H9 (cell line): ENCODE measurements at places on chromosomes 5 and 9. TPM values are rescaled to one million over a fixed set of nuclear protein-coding genes. Genes with fewer than 3 reads are reported as not detected.

Gene NMUR2
- 0.11 TPM in 1 of 2 replicates, not detected in the other for total RNA-seq

Gene LCN15
- total RNA-seq, result 0.61 TPM in 1 of 2 replicates, not detected in the other

Gene SLC31A2
- total RNA-seq, result 1.0 and 1.3 TPM in 2 replicates

Gene CEL
- 3.6 and 4.0 TPM in 2 replicates for total RNA-seq

Gene ZNF462
- total RNA-seq, result 159 and 164 TPM in 2 replicates

Gene CA9
- 0.94 and 1.9 TPM in 2 replicates for total RNA-seq

Gene SPATA31C1
- total RNA-seq, result 0.15 TPM in 2 replicates

GRCh38 chr9:112194969-112195431 is 19.9 kb upstream of the SUSD1 start:
- no peak for DNase-seq
- H3K4me1 ChIP-seq, result peaks cover 3% of the 10 kb centered on the region; the same call in 1 of the 2 replicates
- no peak overlapping the region for H3K27ac ChIP-seq
- no peak overlapping the region for H3K4me3 ChIP-seq
- peaks cover 6% of the 10 kb centered on the region; the same call in 1 of the 2 replicates for H3K36me3 ChIP-seq

DNA sequence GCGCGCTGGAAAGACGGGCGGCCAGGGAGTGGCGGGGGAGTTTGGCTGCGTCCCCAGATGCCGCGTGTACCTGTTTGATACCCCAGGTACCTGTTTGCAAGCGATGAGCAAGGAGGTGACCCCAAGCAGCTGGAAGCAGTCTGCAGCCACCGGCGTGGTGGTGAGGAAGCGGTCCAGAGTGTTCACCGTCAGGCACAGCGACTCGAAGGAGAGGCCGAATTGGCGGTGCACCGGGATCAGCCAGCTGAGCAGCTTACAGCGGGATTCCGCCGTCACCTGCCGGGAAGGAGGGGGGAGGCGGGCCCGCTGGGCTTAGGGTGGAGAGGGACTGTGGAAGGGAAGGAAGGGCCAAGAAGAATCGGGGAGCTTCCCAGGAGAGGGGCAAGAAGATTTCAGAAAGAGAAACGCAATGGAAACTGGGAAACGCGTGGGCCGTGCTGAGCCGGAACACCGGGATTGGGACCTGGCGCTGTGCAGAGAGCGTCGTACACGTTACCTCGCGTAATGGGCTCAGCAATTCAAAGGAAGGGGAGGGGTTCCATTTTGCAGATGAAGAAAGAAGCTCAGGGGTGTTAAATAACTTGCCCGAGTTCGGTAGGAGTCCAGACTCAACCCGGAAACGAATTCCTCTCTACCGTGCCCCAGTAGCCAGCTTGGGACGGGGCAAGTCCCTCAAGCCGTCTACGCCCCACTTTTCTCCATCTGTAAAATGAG is 980 bp downstream of the CCNO start:
- peak overlapping the region; percentile 92 for H3K4me3 ChIP-seq
- H3K27me3 ChIP-seq, result peaks cover 74% of the 10 kb centered on the region
- H3K27ac ChIP-seq, result no peak overlapping the region

DNA sequence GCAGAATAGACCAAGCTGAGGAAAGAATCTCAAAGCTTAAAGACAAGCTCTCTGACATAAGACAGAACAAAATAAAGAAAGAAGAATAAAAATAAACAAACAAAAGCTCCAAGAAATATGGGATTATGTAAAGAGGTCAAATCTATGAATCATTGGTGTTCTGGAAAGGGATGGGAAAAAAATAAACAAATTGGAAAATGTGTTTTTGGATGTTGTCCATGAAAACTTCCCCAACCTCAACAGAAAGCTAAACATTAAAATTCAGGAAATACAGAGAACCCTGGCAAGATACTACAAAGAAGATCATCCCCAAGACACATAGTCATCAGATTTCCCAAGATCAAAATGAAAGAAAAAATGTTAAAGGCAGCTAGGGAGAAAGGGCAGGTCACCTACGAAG is 662.0 kb upstream of the CDH18 start:
- no peaks in the 10 kb centered on the region for H3K4me1 ChIP-seq
- no peak overlapping the region for H3K27ac ChIP-seq
- no peaks in the 10 kb centered on the region for H3K36me3 ChIP-seq
- DNase-seq, result no peak
- no peaks in the 10 kb centered on the region for H3K27me3 ChIP-seq

GRCh38 chr5:104859437-104859836 is 1296.8 kb upstream of the NUDT12 start:
- DNase-seq, result no peak
- no peak overlapping the region for H3K27ac ChIP-seq
- no peaks in the 10 kb centered on the region for H3K4me1 ChIP-seq

DNA sequence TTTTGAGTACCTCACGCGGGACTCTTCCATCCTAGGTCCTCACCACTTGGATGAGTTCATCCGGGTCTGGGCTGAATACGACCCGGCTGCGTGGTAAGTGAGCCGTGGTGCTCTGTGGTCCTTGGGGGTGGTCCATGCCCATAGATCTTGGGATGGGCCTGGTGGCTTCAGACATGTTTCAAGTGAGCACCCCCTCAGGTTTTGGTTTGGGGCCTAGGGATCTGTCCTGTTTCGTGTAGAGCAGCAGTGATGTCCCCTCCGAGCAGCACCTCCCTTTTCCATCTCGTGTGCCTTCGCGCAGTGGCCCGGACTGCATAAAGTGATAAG is 218.9 kb downstream of the CACNA1B start:
- no peak overlapping the region for H3K27ac ChIP-seq
- H3K36me3 ChIP-seq, result peaks cover 30% of the 10 kb centered on the region
- no peak overlapping the region for H3K4me3 ChIP-seq
- DNase-seq, result peak; percentile 10

DNA sequence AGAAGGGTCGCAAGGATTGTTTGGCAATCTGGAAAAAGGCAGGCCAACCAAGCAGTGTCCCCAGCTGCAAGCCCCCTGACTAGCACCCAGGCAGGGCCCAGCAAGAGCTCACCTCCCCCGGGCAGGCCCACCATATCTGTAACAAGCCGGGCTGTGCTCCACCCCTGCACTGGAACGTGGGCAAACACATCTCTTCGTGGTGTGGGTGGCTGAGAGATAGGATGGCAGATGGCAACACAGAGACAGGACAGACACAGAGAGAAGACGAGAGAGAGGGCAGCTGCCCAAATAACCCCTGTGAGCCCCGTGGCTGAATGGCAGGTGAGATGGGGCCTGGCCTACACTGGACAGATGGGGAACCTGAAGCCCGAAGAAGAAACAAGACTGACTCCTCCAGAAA is 9.4 kb downstream of the BBLN start:
- no peak overlapping the region for H3K27ac ChIP-seq
- H3K4me1 ChIP-seq, result no peaks in the 10 kb centered on the region
- H3K27me3 ChIP-seq, result no peaks in the 10 kb centered on the region
- H3K4me3 ChIP-seq, result no peak overlapping the region
- peaks cover 63% of the 10 kb centered on the region for H3K36me3 ChIP-seq
- DNase-seq, result no peak

DNA sequence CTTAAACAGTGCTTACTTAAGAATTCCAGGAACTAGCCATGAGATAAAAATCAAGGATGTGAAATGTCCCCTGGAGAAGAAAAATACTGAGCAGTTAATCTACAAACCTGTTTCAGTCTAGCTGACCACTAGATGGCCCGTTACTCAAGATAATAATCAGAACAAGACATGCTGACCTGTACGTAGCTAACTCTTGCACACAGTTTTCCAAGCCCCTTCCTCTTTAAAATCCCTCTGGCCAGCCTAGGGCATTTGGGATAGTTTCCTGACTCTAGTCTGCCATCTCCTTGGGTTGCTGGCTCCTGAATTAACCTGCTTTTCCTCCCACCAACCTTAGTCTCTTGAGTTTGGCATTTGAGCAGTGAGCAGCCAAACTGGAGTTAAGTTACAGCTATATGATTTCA is 59.2 kb upstream of the TRAF1 start:
- no peak for DNase-seq
- no peaks in the 10 kb centered on the region for H3K4me1 ChIP-seq
- no peaks in the 10 kb centered on the region for H3K27me3 ChIP-seq
- no peak overlapping the region for H3K4me3 ChIP-seq
- no peaks in the 10 kb centered on the region for H3K36me3 ChIP-seq
- no peak overlapping the region for H3K27ac ChIP-seq

DNA sequence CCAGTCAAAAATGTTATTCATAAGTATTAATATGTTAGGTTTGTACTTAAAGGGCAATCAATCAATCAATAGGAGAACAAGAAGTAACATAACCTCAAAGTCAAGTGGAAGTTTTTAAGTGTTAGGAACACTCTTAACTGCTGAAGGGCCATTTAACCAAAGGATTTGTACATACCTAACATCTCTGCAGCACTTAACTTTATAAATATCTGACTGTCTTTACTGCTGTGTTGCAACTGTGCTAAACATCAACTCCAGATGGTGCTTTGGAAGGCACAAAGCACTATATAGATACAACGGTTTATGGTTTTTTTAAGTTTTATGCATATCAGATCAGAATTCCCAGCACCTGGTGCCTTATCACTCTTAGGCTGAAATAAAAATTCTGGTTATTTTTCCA is 604.9 kb upstream of the PTGER4 start:
- no peak overlapping the region for H3K4me3 ChIP-seq
- H3K4me1 ChIP-seq, result no peaks in the 10 kb centered on the region
- no peak for DNase-seq
- H3K36me3 ChIP-seq, result no peaks in the 10 kb centered on the region; the same call in 1 of the 3 replicates
- no peak overlapping the region for H3K27ac ChIP-seq
- no peaks in the 10 kb centered on the region for H3K27me3 ChIP-seq

DNA sequence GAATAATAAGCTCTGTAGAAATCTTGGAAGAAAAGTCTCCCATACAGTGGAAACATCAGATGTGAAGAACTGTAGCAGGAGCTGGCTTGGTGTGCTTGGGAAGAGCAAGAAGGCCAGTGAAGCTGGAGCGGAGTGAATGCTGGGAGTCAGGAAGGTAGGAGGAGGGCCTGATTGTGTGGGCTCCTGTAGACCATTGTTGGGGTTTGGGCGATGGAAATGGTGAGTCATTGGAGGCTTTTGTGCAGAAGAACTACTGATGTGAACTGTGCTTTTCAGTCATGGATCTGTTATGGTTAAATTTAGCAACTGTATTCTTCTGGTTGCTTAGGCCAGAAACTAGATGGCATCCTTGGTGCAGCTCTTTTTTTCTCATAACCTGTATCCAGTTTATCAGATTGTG is 2.3 kb downstream of the ICE1 start:
- no peak overlapping the region for H3K27ac ChIP-seq
- H3K4me3 ChIP-seq, result no peak overlapping the region

GRCh38 chr5:156758011-156758791 is 91.9 kb upstream of the PPP1R2B start:
- no peak overlapping the region for H3K27ac ChIP-seq
- DNase-seq, result no peak
- H3K4me1 ChIP-seq, result no peaks in the 10 kb centered on the region
- no peaks in the 10 kb centered on the region for H3K36me3 ChIP-seq

GRCh38 chr5:131262953-131263541 is 806 bp upstream of the CDC42SE2 start:
- no peak overlapping the region for H3K27ac ChIP-seq
- H3K4me3 ChIP-seq, result peak overlapping the region; percentile 89
- H3K36me3 ChIP-seq, result peaks cover 2% of the 10 kb centered on the region; the same call in 1 of the 3 replicates
- H3K4me1 ChIP-seq, result no peaks in the 10 kb centered on the region

DNA sequence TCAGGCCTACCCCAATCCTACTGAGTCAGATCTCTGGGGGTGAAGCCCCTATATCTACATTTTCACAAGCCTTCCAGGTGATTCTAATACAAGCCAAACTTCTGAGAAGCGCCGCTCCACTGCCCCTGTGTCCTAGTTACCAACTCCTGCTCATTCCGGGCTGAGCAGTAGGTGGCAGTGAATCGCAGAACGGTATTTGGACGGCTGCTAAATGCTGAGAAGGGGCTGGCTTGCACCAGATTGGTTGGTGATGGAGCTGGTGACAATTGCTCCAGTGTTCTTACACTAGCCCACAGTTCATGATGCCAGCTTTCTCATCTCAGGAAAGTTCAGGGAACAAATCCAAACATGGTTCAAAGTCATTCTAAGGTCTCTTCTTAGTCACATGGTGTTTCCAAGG is 31.1 kb upstream of the FGF1 start:
- no peaks in the 10 kb centered on the region for H3K27me3 ChIP-seq
- H3K4me1 ChIP-seq, result peaks cover 15% of the 10 kb centered on the region; the same call in 1 of the 2 replicates
- DNase-seq, result peak; percentile 82
- H3K4me3 ChIP-seq, result no peak overlapping the region
- H3K27ac ChIP-seq, result no peak overlapping the region
- H3K36me3 ChIP-seq, result peaks cover 5% of the 10 kb centered on the region; the same call in 1 of the 2 replicates

GRCh38 chr5:9034649-9035048 is 511.2 kb downstream of the SEMA5A start:
- no peak for DNase-seq
- H3K36me3 ChIP-seq, result no peaks in the 10 kb centered on the region
- H3K27ac ChIP-seq, result no peak overlapping the region
- H3K27me3 ChIP-seq, result no peaks in the 10 kb centered on the region
- H3K4me3 ChIP-seq, result no peak overlapping the region

- H3K27me3 ChIP-seq, result peaks cover 32% of the 10 kb centered on the region
- H3K36me3 ChIP-seq, result no peaks in the 10 kb centered on the region
- no peaks in the 10 kb centered on the region; the same call in 1 of the 2 replicates for H3K4me1 ChIP-seq
- peak overlapping the region; percentile 86 for H3K4me3 ChIP-seq
These were observed 3.1 kb downstream of the IER5L start for GRCh38 chr9:129174724-129175514.

DNA sequence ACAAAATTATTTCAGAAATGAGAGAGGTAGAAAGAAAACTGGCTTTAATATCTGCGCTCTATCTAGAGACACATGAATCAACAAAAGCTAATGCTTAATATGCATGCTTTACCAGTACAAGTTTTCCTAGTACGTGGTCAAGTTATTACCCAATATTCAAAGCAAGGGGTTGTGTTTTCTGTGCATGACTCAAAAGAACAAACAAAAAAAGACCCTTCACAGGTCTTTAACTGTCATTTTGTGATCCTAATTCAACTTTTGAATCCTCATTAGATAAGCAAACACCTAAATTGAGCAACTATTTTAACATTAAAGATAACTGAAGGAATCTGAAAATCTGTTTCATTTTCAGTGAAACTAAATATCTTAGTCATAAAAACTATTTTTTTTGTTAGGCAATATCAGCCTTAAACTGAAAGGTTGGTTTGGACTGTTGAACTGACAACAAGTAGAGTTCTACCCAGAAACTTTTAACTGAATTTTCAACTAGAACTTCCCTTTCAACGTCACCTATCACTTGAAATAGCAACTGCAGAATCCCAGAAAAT is 12.5 kb downstream of the ST8SIA4 start:
- no peaks in the 10 kb centered on the region for H3K36me3 ChIP-seq
- H3K4me3 ChIP-seq, result no peak overlapping the region
- no peaks in the 10 kb centered on the region for H3K27me3 ChIP-seq
- H3K27ac ChIP-seq, result no peak overlapping the region
- no peak for DNase-seq
- no peaks in the 10 kb centered on the region for H3K4me1 ChIP-seq
